ENCODE measurements at places on chromosomes 1 and 21. TPM values are rescaled to one million over a fixed set of nuclear protein-coding genes. Genes with fewer than 3 reads are reported as not detected.

DNA sequence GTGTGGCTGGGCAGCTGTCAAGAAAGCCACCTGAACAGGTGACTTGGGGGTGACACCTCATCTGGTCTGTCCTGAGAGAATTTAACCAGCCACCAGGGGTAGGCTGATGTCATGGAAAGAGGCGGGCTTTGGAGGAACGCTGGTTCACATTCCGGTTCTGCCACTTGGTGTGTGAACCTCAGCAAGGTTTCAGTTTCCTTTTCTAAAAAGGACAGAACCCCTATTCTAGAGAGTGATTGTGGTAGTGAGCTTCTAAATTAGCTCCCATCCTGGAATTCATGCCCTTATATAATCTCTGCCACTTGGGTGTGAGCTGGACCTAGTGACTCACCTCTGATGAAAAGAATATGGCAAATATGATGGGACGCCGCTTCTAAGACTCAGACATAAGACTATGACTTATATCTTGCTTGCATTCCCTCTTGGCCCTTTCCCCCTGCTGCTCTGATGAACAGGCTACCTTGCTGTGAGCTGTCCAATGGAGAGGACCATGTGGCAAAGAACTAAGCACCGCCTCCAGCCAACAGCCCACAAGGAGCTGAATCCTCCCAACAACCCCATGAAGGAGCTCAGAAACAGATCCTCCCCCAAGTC is 332.1 kb downstream of the RRAGC start:
- DNase-seq: peak; percentile 69

DNA sequence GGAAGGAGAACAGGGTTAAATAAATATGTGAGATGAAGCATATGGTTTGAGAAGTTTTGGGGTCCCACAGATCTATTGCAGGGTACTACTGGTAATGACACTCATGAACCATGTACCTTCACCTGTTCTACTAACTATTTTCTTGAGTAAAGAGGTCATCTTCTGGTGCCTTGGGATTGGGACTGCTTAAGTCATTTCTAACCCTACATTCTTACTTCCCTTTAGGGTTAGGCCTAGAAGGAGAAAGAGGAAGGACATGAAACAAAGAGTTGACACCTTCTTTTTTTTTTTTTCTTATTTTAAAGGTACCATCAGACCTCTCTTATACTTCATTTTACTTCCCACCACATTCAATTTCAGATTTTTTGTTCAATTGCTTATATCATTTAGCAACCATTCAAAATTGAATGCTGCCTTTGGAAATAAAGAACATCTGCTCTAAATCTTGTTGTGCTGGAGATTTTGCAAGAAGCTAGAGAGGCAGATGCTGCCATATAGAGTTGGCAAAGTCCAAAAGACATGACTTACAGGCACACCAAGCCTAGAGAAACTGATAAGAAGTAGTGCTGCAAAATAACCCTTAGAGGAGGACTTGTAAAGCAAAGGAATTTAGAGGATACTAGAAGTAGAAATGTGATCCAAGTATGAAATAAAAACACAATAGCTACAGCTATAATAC is 374.4 kb upstream of the ST6GALNAC5 start:
- DNase-seq: no peak

GRCh38 chr21:29271927-29272333 is 26.8 kb upstream of the BACH1 start:
- no peak for DNase-seq

DNA sequence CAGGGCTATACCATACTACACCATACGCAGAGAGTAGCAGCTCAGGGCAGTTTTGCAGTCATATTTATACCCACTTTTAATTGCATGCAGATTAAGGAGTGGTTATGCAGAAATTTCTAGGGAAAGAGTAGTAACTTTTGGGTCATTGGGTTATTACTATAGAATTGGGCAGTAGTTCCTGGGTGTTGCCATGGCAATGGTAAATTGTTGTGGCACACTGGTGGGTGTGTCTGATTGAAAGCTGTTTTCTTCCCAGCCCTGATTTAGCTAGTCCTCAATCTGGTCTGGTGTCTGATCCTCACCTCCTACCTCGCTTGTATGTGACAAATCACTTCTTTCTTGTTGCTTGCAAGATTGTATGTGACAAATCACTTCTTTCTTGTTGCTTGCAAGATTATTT is 30.5 kb downstream of the CYP4A11 start:
- DNase-seq: no peak

GRCh38 chr1:84884671-84885389 is 8.2 kb downstream of the LPAR3 start:
- DNase-seq: no peak

SLC1A7 gene
- polyA plus RNA-seq: 0.66 TPM

DNA sequence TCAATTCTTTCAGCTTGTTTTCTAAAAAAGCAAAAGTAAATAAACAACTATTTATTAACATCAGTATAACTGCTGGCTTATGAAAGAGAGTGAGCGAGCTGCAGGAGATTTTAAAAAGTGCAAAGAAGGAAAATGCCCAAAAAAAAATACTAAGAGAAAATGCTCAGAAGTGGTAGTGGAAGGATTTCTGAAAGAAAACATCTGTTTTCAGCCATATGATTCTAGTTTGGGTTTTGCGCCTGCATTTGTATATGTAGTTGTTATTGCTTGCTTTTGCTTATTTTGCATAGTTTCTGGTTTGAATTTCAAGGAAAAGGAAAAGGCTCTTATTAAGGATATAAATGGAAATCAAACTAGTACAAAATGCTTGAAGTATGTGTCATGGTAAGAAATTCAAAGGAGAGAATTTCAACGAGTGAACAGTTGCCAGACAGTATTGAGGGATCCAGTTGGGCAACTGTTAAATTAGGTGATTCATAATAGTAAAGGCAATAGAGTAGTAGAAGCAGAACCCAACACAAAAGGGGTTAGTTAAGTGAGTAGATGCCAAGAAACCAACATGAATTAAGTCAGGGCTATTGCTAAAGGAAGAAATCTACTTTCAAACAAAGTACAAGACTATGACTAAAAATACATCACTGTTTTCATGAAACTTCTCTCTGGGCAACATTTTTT is 1.2 kb downstream of the GBP5 start:
- DNase-seq: no peak

- no peak for DNase-seq
Observed at GRCh38 chr1:10816233-10816632, 19.8 kb upstream of the CASZ1 start.

- no peak for DNase-seq
Observed at GRCh38 chr1:8061673-8062386, 35.7 kb upstream of the ERRFI1 start.

ST6GALNAC3 gene
- polyA plus RNA-seq: 29.1 TPM

ERG gene
- 36.7 TPM for polyA plus RNA-seq

DNA sequence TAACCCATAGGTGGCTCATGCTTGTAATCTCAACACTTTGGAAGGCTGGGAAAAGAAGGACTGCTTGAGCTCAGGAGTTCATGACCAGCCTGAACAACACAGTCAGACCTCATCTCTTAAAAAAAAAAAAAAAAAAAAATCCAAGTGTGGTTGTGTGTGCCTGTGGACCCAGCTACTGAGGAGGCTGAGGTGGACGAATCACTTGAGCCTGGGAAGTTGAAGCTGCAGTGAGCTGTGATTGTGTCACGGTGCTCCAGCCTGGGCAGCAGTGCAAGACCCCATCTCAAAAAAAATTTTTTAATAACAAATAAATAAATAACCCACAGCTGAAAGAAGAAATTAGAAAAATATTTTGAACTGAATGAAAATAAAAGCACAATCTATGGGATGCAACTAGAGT is 13.8 kb downstream of the INTS7 start:
- DNase-seq: no peak

TFF3 gene
- 16.3 TPM for polyA plus RNA-seq

GRCh38 chr21:45160198-45160597 is 85.8 kb downstream of the ADARB1 start:
- no peak for DNase-seq

- no peak for DNase-seq
Observed at GRCh38 chr1:160610569-160611242, 31.4 kb upstream of the CD84 start.

DNA sequence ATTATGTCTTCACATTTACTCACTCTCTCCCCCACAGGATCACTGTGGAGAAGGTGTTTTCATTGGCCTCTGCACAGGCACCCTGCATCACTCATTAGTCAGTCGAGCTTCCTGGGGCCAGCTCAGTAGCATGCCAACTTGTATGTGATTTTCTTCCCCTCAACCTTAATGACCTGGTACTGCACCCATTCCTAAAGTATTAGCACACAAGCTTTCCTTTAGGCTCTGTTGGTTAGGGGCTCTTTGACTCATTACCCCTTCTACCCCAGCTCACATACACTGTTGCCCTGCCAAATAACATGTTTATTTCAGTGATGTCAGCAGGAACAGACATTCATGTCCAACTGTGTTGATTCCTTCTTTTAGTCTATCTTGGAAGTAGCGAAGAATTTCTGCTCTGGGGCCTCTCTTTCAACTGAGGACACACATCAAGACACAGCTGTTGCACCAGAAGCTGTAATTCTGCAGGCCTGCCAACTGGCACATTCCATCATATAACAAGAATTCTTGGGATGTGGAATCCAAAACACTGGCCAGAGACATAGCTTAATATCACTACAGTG is 603.5 kb upstream of the ADAMTS5 start:
- no peak for DNase-seq

GRCh38 chr1:31707711-31708110 is 3.9 kb upstream of the COL16A1 start:
- DNase-seq: no peak

- no peak for DNase-seq
Observed at GRCh38 chr1:18927082-18927653, 24.8 kb upstream of the ALDH4A1 start.

DNA sequence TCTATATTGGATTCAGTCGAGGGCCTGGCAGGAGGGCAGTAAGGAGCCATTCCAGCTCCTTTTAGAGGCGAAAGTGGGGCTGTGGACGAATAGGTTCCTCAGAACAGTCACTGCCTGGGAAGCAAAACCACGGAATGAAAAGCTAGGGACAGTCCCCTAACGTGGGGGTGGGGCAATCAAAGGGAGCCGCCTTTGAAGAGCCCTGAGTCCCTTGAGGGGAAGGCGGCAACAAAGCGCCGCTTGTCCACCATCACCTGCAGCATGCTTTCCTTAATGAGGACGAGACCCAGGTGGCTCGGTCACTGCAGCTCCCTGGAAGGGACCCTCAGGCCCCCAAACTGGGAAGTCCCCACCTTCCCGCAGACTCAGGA is 184.7 kb downstream of the ETS2 start:
- DNase-seq: no peak

DNA sequence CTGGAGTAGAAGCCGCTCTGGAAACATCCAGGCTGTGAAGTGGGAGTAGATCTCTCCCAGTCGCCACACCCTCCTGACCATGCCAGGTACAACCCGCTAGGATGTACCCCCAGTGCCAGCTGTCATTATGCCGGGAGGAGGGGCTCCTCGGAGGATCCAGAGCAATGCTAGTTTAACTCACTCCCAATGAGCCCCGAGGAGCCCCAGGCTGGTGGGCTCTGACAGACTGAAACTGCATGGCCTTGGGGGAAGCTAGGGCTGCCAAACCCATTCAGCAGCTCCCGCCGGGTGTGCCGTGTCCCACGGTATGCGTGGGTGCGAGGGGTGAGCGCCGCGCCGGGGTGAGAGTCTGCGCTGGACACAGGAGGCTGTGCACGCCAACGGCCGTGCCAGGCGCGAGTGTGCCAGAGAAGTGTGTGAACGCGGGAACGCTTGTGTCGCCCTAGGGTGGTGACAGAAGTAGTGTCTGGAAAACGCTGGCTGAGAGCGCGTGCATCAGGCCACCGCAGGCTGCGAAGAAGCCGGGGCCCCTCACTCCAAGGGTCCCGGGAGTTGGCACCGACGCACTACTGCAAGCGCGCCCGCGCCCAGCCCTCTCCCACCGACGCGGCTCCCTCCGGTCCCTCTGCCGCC is 177.1 kb upstream of the EDN2 start:
- no peak for DNase-seq

DNA sequence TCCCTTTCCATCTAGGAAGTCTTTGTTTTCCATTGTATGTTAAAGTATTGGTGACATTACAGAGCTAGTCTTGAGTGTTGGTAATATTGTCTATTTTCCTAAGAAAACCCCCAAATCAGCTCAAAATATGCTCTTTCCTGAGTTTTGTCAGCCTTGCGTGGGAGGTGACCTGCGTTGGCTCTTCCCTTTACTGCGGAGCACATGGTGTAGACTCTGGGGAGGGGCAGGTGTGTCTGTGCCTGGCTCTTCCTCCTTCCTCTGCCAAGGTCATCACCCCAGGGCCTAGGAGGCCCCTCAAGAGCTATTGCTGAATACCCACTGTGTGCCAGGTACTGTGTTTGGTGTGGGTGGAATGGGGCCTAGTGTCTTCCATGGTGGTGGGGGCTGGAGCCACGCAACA is 33.4 kb downstream of the CACNA1E start:
- DNase-seq: no peak

GRCh38 chr1:24591781-24592180 is 35.9 kb downstream of the NCMAP start:
- no peak for DNase-seq

GRCh38 chr1:182962554-182963115 is 9.7 kb upstream of the SHCBP1L start:
- no peak for DNase-seq

GRCh38 chr1:202852163-202852904 is 36.6 kb downstream of the RABIF start:
- DNase-seq: no peak

DNA sequence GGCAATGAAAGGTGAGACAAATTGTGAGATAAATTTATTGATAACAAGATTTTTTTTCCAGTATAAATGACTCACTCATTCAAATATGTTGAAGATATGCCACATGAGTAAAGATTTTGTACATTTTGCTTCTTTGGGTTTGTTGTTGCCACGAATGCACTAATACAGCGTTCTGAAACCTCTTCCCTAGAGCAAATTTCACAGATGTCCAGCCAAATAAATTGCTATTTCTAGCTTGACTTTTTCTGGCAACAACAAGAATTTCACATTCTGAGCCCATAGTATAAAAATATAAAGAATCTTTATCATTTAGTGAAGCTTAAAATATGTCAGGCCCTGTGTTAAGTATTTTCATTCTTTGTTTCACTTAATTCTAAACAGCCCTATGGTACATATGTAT is 114.5 kb upstream of the COL24A1 start:
- no peak for DNase-seq

DNA sequence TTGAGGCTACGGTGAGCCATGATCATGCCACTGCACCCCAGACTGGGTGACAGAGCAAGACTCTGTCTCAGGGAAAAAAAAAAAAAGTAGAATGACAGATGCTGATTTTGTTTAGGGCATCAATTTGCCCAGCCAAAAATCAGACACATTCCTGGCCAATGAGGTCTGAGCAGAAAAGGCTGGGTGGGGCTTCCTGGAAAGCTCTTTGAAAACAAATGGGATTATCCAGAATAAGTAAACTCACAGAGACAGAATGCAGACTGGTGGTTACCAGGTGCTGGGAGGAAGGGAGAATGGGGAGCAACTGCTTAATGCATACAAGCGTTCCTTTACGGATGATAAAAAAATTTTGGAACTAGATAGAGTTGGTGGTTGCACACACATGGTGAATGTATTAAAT is 10.1 kb upstream of the CITED4 start:
- no peak for DNase-seq

LENEP gene
- 1.1 TPM for polyA plus RNA-seq
